ENCODE measurements at places on chromosomes 6 and 20.

DNA sequence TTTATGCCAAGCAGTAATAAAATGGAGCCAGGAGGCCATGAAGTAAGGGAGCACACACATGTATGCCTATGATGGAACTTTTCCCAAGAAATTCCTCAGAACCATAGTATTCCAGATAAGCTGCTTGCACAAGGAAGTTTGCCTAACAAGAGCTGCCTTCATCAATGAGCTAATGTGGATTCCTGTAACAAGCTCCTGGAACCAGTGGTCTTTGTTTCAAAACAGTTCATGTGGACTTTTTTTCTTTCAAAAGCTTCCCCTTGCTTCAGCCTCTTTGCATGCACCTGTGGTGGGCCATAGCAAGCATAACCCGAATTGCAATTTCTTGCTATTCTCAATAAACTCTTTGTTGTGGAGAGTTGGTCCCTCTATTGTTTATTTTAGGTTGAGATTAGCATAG, 359.6 kb downstream of the UTRN start:
- no peak for DNase-seq

GRCh38 chr20:41627611-41628244, 9.6 kb upstream of the CHD6 start:
- DNase-seq: no peak

GRCh38 chr6:12483712-12484111, 193.6 kb downstream of the EDN1 start:
- no peak for DNase-seq

DNA sequence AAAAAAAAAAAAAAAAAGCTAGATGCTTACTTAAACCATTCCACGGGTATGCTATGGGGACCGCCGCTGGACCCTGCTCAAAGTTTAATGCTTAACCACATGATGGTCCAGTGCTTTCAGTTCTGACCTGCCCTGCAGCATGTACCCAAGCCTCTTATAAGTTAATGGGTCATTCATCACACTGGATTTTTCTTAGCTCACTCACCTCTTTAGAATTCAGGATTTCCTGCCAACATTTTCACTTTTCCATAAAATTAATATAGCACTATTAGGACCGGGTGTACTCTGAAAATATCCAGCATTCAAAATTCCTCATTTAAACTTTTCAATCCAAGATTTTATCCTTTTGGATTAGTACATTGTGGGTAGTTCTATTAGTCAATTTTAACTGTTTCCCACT, 140.8 kb downstream of the ALDH8A1 start:
- DNase-seq: no peak

DNA sequence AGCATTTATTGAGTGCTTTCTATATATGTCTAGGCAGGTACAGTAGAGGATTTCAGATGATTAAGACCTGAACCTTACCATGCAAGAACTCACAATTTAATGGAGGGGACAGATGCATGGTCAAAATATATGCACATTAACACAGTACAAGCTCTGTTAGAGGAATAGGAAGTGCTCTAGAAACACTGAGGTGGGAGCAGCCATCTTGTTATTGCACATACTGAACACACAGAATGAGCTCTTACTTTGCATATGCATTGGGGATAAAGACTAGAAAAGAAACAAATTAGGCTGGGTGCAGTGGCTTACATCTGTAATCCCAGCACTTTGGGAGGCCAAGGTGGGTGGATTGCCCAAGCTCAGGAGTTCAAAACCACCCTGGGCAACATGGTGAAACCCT, 438.3 kb downstream of the UTRN start:
- DNase-seq: no peak

DNA sequence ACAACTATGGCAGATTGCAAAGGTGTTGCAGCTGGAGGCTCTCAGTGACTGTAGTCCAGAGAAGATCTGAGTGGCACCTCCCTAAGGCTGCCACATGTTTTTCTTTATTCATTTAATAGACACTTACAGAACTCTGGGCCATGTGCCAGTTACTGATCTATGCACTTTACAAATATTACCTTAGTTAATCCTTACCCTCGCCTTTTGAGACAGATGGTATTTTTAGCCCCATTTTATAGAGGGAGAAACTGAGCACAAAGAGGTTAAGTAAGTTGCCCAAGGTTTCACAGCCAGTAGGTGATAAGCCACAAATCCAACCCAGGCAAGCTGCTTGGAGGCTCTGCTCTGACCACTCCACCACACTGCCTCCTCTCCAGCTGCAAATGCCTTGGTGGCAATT, 6.5 kb upstream of the SCRT2 start:
- no peak for DNase-seq

DNA sequence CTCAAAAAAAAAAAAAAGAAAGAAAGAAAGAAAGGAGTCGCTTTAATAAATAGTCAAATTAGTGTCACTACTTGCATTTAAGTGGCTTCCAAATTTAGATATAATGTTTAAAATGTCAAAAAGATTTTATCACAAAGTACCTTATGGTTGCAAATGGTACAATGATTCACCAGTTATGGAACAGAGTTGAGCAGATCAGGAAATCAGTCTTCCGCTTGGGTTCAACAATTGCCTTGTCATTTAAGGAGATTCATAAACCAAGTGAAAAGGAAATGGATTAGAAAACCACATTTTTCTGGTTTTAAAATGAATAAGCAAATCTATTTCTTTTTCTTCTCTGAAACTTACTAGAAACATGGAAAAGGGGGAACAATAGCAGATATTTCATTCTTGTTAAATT, 94.8 kb upstream of the PTPRT start:
- DNase-seq: no peak

DNA sequence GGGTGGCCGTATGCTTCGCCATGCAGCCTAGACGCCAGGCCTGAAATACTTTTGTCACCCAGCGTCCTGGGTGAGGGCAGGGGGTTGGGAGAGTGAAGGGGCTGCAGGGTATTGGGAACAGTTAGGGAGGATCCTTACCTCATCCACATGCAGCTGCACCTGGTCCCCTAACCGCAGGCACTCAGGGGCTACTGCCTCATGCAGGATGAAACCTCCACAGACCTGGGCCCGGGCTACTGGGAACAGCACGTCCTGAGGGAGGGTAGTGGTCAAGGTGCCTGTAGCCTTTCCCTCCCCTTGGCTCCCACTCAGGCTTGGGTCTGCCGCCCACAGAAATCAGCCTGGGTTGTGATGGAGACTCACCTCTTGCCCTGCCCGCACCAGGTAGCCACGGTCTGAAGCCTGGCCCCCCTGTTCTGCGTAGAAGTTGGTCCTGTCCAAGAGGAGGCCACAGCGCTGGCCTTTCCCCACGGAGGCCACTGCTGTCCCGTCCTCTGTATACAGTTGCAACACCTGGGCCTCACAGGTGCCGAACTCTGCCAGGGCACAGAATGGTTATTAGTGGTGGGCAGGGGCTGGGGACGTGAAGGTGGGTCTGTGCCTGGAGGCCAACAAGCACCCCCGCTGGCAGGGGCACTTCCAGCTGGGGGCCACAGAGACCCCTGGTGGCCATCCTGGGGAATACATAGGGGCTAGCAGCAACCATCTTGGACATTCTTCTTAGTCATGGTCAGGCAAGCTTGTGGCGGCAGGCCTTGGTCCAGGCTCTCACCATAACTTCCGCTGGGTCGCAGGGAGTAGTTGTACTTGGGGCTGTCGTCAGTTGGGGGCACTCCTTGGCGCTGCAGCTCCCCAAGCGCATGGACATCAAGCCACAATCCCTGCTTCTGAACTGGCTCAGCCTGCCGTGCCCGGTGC, 8.6 kb downstream of the AARS2 start:
- no peak for DNase-seq

DNA sequence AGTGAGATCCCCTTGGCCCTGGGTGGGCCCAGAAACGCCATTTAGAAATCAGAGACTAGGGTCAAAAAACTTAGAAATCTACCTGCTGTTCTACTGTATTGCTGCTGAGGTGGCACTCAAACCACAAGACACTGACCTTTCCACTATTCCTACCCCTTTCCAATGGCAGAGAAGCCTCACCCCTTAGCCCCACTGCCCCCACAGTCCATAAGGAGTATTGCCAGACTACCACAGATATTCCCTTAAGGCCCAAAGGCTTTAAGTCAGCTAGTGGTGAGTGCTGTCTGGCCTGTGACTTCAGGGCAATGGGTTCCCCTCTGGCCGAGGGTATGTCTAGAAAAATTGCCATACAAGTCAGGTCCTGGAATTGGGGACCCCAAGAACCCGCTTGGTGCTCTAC, 656.1 kb downstream of the COL12A1 start:
- no peak for DNase-seq

- DNase-seq: no peak
Measured at GRCh38 chr6:10154251-10154650, 260.6 kb downstream of the TFAP2A start.

DNA sequence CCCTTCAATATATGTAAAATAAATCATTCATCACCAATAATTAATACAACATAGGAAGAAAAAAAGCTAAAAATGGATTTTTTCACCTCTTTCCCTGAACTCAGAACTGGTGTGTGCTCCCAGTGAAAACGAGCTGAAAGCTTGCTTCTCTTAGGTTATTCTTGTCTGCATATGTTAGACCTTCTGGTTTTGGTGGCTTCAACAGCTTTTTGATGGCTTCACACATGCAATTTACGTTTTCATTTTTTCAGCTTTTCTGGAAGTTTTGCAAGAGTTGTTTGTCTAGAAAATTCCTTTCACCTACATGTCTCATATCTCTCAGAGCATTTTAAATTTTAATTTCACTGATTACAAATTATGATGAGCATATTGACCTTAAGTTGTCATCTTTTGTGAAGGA, 86.9 kb upstream of the PTCHD4 start:
- DNase-seq: no peak

DNA sequence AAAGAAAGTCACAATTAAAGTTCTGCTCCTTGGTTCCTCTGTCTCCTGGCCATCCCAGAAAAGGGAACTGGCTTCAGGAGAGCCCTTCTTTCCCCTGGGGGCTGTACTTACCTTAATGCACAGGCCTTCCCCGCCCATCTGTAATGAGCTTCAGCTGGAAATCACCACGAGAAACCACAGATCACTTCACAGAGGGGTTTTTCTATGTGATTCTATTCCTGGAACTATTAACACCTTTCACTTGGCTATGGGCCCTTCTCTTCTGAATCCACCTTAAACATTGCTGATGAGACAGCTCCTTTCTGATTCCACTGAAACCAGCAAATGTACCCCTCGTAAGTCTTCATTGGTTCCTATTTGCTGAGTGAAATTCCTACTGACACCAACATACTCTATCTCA, 80.7 kb downstream of the FOXF2 start:
- no peak for DNase-seq

- DNase-seq: no peak
Measured at GRCh38 chr20:51650685-51651134, 108.2 kb upstream of the NFATC2 start.

DNA sequence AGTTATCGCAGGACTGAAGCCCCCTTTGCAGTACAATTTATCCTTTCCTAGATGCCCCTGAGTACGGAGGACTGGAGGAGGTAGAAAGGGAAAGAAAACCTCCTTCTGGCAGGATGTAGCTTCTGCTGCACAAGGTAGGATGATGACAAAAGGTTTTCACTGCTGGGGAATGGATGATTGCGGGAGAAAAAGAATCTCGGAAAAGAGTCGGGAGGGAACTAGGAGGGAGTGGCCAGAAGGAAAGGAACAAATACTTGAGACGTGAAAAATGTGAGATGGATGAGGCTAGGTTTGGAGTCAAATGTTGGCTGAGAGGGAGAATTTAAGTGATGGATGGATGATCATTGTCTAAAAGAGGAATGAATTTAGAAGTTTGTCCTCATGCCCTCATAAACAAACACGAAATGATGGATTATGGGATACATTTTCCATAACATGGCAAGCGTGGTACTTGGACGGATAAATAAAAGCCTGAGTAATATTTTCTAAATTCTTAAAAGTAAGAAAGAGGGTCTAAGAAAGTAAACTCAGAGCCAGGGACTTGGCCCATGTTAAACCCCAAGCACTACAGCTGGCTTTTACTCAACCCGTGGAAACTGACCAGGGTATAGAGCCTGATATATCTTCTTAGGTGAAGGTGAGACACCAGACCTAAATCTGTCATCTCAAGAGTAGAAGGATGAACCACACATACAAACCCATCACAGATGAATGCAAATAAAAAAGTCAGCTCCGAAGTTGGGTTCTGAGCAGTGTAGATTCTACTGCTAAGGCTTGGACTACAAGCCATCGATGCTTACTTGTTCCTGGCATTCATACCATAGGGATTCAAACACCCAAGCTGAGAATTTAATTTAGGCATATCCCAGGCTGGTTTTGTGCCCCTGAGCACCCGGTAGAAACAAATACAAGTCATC, 72.4 kb downstream of the HFE start:
- DNase-seq: no peak

DNA sequence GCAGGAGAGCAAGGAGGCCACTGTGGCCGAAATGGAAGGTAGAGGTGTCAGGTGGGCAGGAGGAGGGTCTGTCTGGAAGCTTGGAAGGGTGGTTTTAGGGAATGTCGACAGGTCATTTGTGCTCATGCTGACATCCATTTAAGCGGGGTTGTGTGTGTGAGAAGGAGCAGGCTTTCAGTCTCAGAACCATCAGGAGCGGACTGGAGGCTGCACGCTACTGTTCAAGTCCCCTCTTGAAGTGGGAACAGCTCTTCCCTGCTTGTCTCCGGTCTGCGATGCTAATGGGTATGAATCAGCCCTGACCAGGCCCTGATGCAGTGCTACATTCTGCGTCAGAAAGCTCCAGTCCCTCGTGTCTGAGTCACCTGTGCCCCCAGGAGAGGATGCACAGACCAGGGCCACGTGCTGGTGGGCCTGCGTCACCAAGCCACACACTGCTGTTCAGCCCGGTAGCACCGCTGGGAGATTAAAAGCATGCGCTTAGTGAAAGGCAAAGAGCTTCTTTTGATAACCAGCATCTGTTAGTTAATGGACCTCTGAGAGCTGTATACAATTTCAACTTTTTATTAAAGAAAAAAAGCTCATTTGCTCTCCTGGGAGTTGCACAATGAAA, 58.0 kb downstream of the APCDD1L start:
- DNase-seq: no peak

DNA sequence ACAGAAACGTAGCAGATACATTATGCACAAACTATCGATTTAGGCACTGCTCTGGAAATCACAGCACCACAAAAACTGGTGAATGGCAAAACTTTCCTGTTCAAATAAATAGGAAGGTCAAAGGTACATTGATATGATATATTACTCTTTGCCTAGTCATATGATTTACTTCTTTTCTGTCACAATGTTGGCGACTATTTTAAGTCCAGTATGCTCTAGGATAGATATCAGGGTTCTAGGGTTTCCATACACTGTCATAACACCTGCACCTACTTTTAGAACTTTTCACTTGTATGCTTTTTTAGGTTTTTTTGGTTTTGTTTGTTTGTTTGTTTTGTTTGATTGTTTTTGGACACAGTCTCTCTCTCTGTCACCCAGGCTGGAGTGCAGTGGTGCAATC, 25.0 kb downstream of the KHDC1L start:
- DNase-seq: no peak

DNA sequence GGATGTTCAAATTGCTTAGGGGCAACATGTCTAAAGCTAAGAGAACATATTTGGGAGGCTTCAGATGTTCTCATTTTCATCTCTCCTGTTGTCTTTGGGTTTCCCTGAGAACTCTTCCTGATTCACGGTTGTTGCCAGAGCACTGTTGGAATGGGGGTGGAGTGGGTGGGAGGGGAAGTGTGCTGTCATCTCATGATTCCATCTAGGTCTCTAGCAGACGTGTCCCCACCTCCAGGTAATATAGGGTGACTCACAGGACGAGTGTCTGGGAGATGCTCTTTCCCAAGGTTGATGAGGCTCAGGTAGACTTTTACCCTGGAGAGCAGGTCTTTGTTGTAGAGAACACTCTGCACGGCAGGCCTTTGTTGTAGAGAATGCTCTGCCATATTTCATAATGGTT, 636.9 kb downstream of the QKI start:
- no peak for DNase-seq

GRCh38 chr6:111676383-111676782, 70.7 kb upstream of the TRAF3IP2 start:
- DNase-seq: no peak

GRCh38 chr6:145529582-145529981, 205.7 kb downstream of the EPM2A start:
- no peak for DNase-seq

All from stimulated activated CD4-positive, alpha-beta T cell treated with anti-CD3 and anti-CD28 coated beads, Interleukin-15, amount 100 ng/mL, for 1 hour (primary cell).